ENCODE measurements at places on chromosomes 1 and 21.

- no peak for DNase-seq
Observed at GRCh38 chr1:18712252-18712600, 81.6 kb downstream of the PAX7 start.

- DNase-seq = no peak
Observed at GRCh38 chr1:92356956-92357355, 58.1 kb downstream of the RPAP2 start.

GRCh38 chr1:237717106-237717505 is 173.6 kb downstream of the ZP4 start:
- DNase-seq = no peak

GRCh38 chr1:191320062-191320461 is 838.2 kb upstream of the RGS18 start:
- peak; percentile 85 for DNase-seq

- no peak for DNase-seq
Observed at GRCh38 chr21:37039411-37040075, 33.0 kb downstream of the RIPPLY3 start.

DNA sequence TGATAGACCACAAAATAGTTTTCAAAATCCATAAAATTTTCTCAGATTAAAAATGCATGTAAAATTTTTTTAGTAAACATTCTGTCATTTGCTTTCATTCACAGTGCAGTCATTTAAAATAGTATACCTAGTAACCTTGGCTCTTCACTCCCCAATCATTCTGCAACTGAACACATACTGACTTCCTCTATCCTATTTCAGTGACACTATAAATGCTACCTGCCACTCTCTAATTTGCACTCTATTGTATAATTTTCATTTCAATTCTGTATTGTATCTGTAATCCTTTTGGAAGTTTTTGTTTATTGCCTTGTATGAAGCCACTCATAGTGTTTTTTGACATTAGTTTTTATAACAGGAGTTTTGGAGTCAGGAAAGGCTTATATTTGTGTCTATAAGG is 1029.1 kb upstream of the NCAM2 start:
- no peak for DNase-seq

DNA sequence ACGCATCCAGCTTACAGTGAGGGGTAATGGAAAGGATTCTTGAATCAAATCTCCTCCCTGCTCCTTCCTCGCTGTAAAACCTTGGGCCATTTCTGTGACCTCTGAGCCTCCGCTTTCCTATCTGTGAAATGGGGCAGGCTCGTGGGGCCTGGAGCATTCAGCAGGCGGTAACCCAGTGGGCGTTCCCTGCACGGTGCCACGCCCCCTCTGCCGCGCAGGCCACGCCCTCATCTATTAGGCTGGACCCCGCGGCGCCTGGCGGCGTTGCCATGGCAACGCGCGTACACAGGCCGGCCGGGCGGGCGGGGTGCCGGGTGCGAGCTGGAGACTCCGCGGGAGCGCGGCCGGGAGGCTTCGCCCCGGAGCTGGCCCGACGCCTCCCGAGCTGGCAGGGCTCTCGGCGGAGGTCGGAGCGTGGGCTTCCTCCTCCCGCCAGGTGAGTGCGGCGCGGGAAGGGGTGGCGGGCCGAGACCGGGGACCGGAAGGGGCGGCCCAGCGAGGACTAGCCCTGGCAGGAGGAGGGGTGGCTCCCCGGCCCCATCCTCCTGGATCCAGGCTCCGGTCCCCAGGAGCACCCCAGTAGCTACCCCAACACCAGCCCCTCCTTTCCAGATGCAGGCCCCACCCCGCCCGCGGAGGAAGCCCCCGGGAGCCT is at the start of gene FHAD1:
TSS of gene FHAD1 (plus strand) at position 264 of the 655 bp plus-strand sequence. CDS start 4,562 bp downstream, outside the sequence.
- peak; percentile 75 for DNase-seq

DNA sequence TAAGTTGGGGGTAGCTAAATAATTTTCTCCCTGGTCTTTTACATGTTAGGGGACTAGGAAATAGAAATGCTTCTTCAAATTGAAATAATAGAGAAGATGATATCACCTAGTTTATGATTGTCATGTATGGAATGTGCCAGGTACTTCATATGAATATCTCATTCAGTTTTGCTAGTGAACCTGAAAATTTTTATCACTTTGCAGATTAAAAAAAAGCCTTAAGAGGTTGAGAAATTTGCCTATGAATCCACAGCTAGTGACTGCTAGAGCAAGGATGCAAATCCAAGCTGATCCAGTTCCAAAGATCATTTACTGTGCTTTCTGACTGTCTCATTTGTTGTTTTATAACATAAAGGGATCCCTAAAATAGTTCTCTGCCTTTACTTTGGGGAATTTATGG is 24.7 kb downstream of the RNF2 start:
- DNase-seq = no peak

GRCh38 chr21:33945652-33946270 is 30.2 kb upstream of the ATP5PO start:
- DNase-seq = no peak

- no peak for DNase-seq
Observed at GRCh38 chr1:218536296-218536986, 191.3 kb downstream of the TGFB2 start.

DNA sequence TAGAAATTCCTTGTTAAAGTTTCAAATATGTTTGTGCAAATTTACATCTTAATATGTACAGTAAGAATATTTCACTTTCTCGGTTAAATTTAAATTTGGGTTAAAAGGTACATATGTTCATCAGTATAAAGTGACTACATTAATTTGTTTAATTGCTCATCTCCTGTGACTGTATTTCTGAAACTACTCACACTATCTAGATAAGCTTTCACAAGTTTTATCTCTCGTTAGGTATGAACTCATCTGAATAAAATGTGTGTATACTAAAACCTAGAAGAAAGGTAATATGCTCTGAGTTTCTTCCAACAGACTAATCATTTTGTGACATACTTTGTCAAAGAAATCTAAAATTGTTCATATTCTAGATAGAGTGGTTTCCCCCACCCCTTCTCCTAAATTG is 150.7 kb downstream of the PATJ start:
- DNase-seq = no peak

DNA sequence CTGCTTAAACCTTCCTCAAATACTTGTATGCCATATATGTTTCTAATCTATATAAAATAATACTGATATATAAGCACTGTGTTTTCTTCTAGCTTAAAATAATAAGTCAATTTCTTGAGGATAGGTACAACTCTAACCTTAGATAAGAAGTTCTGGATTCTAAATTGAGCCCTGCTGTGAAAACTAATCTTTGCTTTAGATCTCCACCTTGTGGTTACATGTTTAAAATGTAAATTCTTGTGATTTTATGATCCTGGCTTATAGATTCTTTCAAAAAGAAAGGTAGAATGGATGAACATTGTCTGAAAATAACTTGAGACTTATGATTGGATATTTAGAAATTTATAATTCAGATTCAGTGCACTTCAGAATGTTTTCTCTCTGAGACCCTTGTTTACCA is 38.9 kb upstream of the HMCN1 start:
- DNase-seq = peak; percentile 8

DNA sequence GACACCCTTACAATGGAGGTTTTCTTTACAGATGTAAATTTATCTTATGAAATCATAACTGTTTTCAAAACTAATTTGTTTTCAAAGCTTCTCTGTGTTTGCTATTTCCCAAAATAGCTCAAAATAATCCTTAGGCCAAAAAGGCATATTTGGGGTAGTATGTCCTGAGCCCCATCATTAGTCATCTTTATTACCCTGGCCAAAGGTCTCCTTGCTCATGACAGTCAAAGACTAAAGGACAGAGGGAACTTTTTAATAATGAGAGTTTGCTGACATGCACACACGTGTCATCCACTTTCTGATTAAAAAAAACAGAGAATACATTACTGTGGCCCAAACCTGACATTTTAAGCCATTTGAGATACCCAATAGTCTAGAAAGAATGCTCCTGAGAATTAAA is 221.9 kb upstream of the DUSP10 start:
- DNase-seq = no peak

DNA sequence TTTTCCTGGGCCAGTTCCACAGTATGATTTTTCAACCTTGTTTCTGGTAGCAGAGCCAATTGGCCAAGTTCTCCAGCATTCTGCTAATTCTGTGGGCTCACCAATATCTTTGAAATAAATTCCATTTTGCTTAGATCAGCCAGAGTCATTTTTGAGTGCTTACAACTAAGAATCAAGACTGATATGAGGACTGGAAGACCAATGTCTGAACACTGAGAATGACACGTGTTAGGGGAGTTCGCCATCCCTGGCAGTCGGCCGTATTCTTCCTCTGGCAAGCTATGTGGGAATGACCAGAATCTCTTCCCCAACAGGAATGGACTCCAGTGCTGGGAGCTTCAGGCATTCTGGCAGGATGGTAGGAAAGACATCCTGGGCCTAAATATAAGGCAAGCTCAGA is 4.9 kb upstream of the TENT5C start:
- DNase-seq = no peak

DNA sequence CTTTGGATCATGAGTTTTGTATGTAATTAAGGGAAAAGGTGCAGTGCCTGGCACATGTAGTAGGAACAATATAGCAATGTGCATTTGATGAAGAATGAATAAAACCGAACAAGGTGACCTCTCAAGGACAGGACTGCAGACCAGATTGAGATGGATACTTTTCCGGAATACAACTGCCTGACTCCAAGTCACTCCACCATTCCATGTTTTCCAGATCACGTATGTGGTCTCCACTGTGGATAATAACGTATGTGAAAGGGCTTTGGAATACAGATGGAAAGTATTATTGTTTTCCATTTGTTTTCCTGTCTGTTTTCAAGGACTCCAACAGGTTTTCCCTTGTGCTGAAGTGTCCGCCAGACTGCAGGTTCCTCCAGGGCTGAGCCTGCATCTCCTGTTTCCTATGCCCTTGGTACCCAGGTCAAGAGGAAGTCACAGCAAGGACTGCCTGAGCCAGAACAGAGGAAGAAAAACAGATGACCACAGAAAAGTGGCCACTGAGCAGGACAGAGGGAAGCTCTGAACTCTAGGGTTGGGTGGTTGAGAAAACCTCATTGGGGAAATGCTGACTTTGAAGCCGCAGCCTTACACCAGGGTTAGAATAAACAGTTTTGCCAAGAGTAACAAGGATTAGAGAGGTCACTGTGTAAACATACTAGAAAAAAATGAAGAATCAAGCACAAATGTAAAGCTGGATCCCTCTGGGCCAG is 4.0 kb downstream of the CFAP45 start:
- DNase-seq = no peak

DNA sequence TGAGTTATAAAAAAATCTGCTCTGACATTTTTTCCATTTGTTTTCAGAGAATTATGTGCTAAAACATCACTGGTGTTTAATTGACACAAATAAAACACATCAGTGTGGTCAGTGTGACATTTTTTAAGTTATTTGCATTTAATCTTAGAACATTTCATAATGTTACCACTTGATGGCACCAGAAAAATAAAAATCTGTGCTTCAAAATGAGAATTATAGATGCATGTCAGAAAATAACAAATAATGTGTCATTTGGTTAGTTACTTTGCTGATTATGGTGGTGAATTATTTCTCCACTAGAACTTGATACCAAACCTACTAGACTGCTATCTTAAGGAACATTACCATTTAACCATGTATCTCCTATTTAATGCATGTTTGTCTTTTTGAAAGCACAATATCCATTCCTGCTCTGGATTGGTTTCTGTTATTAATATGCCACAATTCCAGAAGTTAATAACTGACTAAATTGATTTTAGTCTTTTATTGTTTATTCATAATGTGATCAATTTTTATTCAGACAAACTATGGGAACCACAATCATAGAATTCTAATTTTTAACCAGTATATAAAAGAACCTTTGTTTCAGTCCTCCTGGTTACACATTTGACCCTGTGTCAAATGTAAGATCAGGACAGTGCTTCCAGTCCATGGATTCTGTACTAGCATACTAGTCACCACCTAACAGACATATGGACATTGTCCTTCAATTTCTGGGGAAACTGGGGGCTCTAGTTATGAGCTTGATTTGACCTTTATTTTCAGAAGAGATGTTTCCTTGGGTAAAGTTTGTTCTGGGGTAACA is 81.0 kb downstream of the RPS6KC1 start:
- no peak for DNase-seq

GRCh38 chr1:66542811-66543767 is 9.1 kb downstream of the SGIP1 start:
- no peak for DNase-seq

DNA sequence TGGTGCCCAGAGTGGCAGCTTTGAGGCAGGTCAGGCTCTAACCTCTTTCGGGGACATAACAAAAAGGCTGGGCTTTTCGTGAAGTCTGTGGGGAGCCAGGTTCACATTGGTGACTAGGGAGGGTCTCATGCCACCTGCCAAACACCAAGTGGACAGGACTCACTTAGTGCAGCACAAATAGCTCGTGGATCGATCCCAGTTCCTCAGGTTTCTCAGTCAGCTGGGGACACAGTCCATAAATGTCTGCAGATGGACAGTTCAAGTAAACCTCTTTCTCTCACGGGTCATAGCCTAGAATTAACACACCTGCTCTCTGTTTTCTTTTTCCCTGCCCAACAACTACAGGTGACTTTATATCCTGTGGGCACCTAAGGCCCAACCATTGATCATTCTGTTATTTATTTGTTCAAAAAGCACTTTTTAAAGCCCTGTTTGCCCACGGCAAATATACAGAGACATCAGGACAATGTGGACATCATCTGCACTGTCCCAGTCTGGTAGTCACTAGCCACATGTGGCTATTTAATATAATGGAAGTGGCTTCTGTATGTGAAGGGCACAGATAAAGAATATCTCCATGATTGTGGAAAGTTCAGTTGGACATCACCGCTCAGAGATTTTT is 53.5 kb downstream of the CAPN2 start:
- DNase-seq = no peak

DNA sequence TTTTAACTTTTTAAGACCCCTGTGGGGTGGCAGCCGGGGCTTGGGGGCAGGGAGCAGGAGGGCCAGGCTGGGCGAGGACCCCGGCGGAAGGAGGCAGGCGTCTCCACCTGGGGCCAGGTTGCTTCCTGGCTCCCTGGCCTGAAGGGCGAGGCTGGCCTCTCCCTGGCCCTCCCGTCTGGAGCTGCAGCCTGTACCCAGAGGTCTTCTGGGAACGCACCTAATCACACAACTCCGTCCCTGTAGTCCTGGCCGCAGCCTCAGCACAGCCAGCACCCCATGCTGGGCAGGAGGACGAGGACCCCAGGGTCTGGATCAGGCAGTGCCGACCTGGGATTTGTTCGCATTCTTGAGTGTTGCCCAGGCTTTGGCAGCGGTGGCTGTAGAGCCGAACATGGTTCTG is 14.1 kb upstream of the TTC34 start:
- no peak for DNase-seq

GRCh38 chr1:156515956-156516355 is 15.4 kb upstream of the MEF2D start:
- no peak for DNase-seq

- no peak for DNase-seq
Observed at GRCh38 chr1:4851385-4852065, 197.1 kb downstream of the AJAP1 start.

- DNase-seq = no peak
Observed at GRCh38 chr1:56849750-56850149, 4.8 kb upstream of the C8A start.

Data from NCI-H524 (cell line).